ENCODE measurements at places on chromosomes 12 and 14.

DNA sequence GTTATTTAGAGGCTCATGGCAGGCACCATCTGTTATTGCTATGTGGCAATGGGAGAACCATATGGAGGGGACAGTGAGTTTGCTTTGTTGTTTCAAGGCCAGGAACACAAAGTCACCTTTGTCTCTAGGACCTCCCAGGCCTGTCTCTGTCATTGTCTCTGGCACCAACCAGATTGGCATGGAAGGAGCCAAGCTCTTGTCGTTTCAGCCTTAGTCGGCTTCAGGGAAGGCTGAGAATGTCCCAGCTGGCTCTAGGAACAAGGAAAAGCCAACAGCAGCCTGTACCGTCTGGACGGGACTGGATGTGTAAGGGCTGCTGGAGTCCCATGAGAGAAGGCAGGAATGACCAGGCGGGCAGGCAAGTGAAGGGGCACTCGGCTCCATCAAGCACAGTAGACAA lies 29.2 kb downstream of the RPH3A start:
- no peaks in the 10 kb centered on the region for H3K27me3 ChIP-seq
- no peak for DNase-seq
- H3K27ac ChIP-seq, result no peak overlapping the region
- no peaks in the 10 kb centered on the region for H3K4me1 ChIP-seq

GRCh38 chr14:48125654-48126053 lies 450.2 kb upstream of the MDGA2 start:
- no peak overlapping the region for H3K27ac ChIP-seq
- no peaks in the 10 kb centered on the region for H3K27me3 ChIP-seq
- peak; percentile 61 for DNase-seq
- no peak overlapping the region for H3K4me3 ChIP-seq
- no peaks in the 10 kb centered on the region for H3K36me3 ChIP-seq

- H3K4me1 ChIP-seq, result peaks cover 11% of the 10 kb centered on the region
- H3K36me3 ChIP-seq, result no peaks in the 10 kb centered on the region
- no peak for DNase-seq
- no peaks in the 10 kb centered on the region for H3K27me3 ChIP-seq
- H3K4me3 ChIP-seq, result no peak overlapping the region
- H3K27ac ChIP-seq, result no peak overlapping the region
These were observed 4.3 kb upstream of the CSRP2 start for GRCh38 chr12:76883151-76883550.

DNA sequence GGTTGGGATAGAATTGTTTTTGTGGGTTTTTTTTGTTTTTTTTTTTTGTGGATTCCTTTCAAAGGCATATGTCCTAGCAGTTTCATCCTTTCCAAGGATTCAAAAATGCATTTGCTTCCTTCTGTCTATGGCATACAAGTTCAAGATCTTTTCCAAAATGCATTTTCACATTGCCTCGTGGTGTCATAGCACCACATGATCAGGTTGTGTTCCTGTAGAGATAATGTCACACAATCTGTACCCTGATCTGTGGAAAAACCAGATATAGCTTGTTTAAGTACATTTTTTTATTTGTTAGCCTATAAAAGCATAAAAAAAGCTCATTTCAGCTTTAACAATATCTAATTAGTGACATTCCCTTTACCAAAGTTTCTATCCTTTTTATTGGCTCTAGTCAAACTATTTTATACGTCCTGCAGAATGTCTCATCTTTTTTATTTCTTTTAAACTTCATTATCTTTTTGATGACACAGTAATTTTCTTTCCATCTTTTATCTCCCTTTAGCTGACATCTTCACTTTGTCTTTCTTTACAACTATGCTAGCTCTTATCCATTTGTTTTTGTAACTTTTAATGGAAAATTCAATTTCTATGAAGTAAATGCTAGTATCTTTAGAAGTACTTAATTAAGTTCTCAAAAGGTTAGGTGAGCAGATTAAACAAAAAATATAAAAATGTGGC lies 106.0 kb upstream of the NOVA1 start:
- no peak overlapping the region for H3K4me3 ChIP-seq
- H3K27ac ChIP-seq, result no peak overlapping the region
- H3K27me3 ChIP-seq, result no peaks in the 10 kb centered on the region

- H3K4me1 ChIP-seq, result no peaks in the 10 kb centered on the region
- H3K4me3 ChIP-seq, result no peak overlapping the region
- no peak for DNase-seq
- H3K27ac ChIP-seq, result no peak overlapping the region
These were observed 365.4 kb upstream of the ATP2B1 start for GRCh38 chr12:90074086-90074485.

DNA sequence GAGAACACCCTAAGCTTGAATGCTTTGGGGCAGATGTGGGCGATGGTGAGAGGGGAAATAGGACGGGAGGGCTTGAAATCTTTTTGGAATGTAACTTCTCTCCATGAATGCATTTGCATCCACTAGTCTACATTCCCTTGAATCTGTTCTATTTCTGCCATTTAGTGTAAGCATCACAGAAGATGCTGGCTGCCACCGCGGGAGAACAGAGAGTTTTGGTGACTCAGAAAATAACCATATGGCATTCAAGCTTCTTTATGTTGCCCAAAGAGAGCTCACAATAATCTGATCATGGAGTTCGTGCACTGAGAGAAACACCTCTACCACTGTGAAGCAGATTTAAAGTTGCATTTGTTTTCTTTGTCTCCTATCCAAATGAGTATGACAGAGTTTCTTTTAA lies 52.6 kb upstream of the OTX2 start:
- H3K4me1 ChIP-seq, result peaks cover 6% of the 10 kb centered on the region
- H3K4me3 ChIP-seq, result no peak overlapping the region
- H3K27me3 ChIP-seq, result peaks cover 40% of the 10 kb centered on the region

- no peaks in the 10 kb centered on the region for H3K4me1 ChIP-seq
- no peak for DNase-seq
- no peak overlapping the region for H3K27ac ChIP-seq
- H3K36me3 ChIP-seq, result no peaks in the 10 kb centered on the region
- H3K4me3 ChIP-seq, result no peak overlapping the region
These were observed 1178.3 kb upstream of the FLRT2 start for GRCh38 chr14:84351646-84352045.

DNA sequence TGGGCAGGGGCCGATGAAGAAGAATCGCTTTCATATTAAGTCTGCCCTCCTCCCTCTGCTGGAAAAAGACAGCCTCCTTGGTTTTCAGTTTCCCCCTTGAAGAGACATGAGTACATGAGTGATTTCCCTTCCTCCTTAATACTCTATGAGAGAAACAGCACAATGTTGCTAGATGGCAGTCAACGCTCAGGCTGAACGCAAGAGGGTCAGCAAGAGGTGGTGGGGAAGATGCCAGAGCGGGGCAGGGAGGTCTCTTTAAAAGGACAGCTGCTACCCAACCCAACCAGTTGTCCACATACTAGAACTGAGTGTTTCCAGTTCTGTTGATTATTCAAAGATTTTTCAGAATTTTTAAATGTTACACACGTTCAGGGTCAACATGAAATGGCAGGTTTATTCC lies 22.8 kb downstream of the CRACR2A start:
- peaks cover 29% of the 10 kb centered on the region for H3K4me1 ChIP-seq
- no peak for DNase-seq
- no peaks in the 10 kb centered on the region for H3K36me3 ChIP-seq
- H3K27me3 ChIP-seq, result no peaks in the 10 kb centered on the region

- no peak overlapping the region for H3K4me3 ChIP-seq
- DNase-seq, result peak; percentile 60
- no peak overlapping the region for H3K27ac ChIP-seq
- H3K4me1 ChIP-seq, result peaks cover 9% of the 10 kb centered on the region
- no peaks in the 10 kb centered on the region for H3K27me3 ChIP-seq
- no peaks in the 10 kb centered on the region for H3K36me3 ChIP-seq
These were observed 59.2 kb downstream of the RASSF8 start for GRCh38 chr12:26017484-26018211.

GRCh38 chr12:42172441-42173210 lies 28.0 kb upstream of the GXYLT1 start:
- no peaks in the 10 kb centered on the region for H3K27me3 ChIP-seq
- no peak overlapping the region for H3K27ac ChIP-seq
- H3K4me1 ChIP-seq, result no peaks in the 10 kb centered on the region
- peaks cover 9% of the 10 kb centered on the region for H3K36me3 ChIP-seq
- H3K4me3 ChIP-seq, result no peak overlapping the region

DNA sequence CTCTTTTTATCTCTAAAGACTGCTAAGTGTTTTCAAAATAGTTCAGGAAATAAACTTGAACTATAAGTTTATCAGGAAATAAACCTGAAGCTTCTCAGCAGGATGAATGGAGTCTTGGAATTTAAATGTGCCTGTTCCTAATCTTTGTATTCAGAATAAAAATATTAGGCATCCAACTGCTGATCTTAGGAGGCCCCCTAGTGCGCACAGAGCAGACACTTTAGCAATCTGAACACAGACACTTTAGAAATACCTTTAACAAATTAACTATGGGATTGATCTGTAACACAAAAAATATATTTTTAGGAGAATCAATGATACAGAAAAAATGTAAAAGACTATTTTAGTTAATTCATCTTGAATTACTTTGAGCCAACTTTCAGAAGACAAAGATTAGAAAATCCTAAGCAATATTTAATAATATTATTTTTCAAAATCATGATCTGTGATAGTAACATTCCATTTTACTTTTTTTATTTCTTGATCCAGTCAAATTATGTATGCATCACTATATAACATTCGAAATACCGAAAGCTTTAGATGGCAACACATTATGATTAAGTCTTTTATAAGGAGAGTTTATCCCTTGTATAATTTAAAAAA lies 80.9 kb downstream of the SLC41A2 start:
- no peaks in the 10 kb centered on the region for H3K36me3 ChIP-seq
- H3K27me3 ChIP-seq, result no peaks in the 10 kb centered on the region
- no peak overlapping the region for H3K4me3 ChIP-seq
- DNase-seq, result no peak
- no peaks in the 10 kb centered on the region for H3K4me1 ChIP-seq
- H3K27ac ChIP-seq, result no peak overlapping the region

GRCh38 chr14:88955455-88955854 lies 131.0 kb downstream of the TTC8 start:
- no peaks in the 10 kb centered on the region for H3K36me3 ChIP-seq
- H3K27me3 ChIP-seq, result no peaks in the 10 kb centered on the region
- H3K27ac ChIP-seq, result no peak overlapping the region
- no peaks in the 10 kb centered on the region for H3K4me1 ChIP-seq

DNA sequence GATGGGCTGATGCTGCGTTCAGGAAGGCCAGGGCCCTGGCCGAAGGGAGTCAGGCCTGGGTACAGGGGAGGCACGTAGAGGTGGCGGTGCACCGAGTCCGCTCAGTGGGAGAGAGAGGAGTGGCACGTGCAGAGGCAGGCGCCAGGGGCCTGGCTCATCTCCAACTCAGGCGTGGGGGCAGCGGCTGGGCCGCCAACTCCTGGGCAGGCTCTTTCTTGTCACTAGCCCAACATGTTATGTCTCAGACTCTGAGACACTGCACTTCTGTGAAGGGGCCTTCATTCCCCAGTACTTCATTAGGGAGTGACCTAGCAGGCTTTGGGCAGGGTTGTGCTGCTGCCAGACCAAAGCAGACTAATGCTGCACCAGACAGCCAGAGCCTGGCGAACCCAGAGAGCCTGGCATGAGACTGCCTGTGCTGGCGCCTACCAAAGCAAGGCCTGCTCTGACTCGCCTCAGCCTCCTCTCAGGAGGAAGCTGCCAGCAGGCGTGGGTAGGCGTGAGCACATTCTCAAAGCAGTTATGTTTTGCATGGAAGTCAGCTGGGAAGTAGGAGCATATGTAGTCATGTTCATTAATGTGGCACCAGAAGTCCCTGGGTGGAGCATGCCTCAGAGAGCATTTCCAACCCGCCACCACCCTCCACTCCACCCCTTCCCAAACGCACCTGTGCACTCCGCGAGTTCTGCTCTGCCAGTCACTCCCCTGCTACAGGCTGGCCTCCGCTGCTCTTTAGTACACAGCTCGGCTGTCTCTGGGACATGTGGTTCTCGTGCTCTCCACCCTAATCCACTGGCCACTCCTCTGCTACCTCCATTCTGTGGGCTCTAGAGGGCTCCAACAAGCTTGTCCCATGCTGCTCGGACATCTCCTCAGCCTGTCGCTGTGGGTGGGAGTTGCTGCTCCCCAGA lies 9.7 kb downstream of the CKB start:
- H3K27ac ChIP-seq, result no peak overlapping the region
- peaks cover 7% of the 10 kb centered on the region for H3K4me1 ChIP-seq
- DNase-seq, result no peak
- H3K4me3 ChIP-seq, result no peak overlapping the region

- no peak for DNase-seq
- H3K4me1 ChIP-seq, result no peaks in the 10 kb centered on the region
- no peak overlapping the region for H3K4me3 ChIP-seq
- no peaks in the 10 kb centered on the region for H3K27me3 ChIP-seq
- no peaks in the 10 kb centered on the region for H3K36me3 ChIP-seq
These were observed 47.8 kb upstream of the CEP83 start for GRCh38 chr12:94507455-94507854.

DNA sequence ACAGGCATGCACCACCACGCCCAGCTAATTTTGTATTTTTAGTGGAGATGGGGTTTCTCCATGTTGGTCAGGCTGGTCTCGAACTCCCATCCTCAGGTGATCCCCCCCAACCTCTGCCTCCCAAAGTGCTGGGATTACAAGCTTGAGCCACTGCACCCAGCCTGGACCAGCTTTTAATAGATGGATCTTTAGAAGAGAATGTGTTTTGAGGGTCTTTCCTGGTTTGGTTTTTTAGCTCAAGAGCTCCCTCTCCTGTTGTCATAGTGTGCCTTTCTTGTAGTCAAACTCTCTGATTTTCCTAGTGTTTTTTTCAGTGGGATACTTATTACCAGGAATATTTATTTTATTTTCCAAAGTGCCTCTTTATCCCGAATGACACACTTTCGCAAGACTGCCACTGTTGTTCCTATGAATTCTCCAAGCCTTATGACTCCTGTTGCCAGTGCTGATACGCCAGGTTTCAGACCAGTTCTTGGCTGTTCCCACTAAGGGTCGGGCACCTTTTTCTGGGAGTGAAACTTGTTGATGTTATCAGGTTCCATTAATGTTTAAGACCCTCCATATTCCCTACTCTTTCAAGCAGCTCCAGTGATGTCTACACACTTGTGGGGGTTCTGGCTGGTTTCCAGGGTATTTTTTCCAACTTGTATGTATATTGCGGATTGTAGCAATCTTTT lies 31.5 kb upstream of the LIMA1 start:
- peak; percentile 48 for DNase-seq
- H3K27me3 ChIP-seq, result no peaks in the 10 kb centered on the region
- no peak overlapping the region for H3K27ac ChIP-seq
- H3K4me3 ChIP-seq, result no peak overlapping the region
- no peaks in the 10 kb centered on the region for H3K4me1 ChIP-seq
- no peaks in the 10 kb centered on the region for H3K36me3 ChIP-seq

GRCh38 chr12:3342051-3342450 lies 149.0 kb upstream of the PRMT8 start:
- no peaks in the 10 kb centered on the region for H3K36me3 ChIP-seq
- H3K4me3 ChIP-seq, result no peak overlapping the region
- peak; percentile 46 for DNase-seq

- H3K36me3 ChIP-seq, result peaks cover 90% of the 10 kb centered on the region
- H3K27me3 ChIP-seq, result no peaks in the 10 kb centered on the region
- H3K4me3 ChIP-seq, result no peak overlapping the region
These were observed 62.4 kb downstream of the PRKAB1 start for GRCh38 chr12:119730381-119730780.

DNA sequence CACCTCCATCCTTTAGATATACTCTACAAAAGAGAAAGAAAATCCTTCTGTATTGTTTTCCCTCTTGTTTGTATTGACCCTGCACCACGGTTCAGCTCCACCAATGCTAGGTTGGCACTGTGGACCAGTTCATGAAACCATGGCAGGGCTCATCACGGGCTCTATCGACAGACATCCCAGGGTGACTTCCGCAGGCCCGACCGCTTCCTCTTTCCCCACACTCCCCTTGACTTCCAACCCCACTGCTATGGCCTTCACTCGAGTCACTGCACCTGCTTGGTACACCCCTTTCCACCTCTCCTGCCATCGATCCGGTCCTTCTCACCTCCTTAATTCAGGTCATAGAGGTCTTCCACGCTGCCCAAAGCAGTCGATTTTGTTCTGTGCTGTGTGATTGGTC lies 21.2 kb upstream of the AKAP5 start:
- no peak overlapping the region for H3K4me3 ChIP-seq
- H3K36me3 ChIP-seq, result peaks cover 90% of the 10 kb centered on the region
- no peak overlapping the region for H3K27ac ChIP-seq
- peaks cover 5% of the 10 kb centered on the region for H3K4me1 ChIP-seq

Measured in neuronal stem cell (in vitro differentiated cells).